ENCODE measurements at places on chromosomes 11 and 22.

GRCh38 chr11:35432464-35432863 is 13.1 kb upstream of the SLC1A2 start:
- DNase-seq: no peak

DNA sequence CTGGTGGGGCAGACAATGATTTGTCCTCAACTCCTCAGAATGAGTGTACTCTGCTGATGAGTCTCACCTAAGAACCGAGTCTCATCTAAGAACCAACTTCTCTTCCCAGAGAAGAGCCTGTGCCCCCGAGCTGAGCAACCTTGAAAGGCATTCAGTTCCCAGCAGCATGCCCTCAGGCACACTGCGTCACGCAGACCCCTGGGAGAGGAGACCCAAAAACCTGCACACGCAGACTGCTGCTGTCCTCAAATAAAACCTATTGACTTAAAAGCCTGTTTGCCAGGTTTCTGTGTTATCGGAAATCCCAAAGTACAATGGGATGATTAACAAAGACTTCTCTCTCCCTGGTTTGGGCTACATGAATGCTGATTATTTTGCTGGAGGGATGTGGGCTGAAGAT is 121.2 kb downstream of the C11orf58 start:
- DNase-seq: no peak

DNA sequence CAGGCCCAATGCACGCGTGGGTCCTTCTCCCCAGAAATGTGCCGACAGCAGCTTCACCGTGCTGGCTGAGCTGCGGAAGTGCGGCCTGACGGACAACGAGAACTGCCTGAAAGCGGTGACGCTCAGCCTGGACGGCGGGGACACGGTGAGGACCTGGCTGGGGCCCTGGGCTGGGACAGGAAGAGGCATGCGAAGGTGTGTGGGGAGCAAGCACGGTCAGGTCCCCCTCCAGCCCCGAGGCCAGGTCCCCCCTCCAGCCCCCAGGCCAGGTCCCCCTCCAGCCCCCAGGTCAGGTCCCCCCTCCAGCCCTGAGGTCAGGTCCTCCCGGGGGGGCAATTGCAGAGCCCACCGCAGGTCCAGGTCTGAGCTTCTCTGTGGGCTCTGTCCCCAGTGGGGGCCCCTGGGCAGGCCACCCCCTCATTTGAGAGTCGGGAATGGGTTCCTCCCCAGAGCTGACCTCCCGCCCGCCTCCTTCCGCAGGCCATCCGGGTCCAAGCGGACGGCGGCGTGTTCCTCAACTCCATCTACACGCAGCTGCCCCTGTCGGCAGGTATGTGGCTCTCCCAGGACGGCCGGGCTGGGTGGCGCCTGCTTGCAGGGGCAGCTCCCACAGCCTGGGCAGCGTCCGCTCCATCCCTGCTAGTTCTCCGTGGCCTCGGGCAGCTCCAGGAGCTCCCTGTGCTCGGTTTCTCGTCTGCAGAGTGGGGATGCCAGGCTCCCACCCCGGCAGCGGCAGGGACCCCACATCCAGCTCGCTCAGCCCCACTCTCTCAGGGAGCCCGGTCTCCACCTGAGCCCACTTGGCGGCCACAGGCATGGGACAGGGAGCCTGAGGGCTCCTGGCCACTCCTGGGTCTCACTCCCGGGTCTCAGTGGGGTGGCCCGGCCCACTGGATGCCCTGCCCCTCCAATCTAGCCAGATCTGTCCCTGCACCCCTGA is 7.9 kb downstream of the MUC5B start:
- no peak for DNase-seq

- no peak for DNase-seq
Observed at GRCh38 chr11:86658534-86658933, 13.9 kb downstream of the ME3 start.

DNA sequence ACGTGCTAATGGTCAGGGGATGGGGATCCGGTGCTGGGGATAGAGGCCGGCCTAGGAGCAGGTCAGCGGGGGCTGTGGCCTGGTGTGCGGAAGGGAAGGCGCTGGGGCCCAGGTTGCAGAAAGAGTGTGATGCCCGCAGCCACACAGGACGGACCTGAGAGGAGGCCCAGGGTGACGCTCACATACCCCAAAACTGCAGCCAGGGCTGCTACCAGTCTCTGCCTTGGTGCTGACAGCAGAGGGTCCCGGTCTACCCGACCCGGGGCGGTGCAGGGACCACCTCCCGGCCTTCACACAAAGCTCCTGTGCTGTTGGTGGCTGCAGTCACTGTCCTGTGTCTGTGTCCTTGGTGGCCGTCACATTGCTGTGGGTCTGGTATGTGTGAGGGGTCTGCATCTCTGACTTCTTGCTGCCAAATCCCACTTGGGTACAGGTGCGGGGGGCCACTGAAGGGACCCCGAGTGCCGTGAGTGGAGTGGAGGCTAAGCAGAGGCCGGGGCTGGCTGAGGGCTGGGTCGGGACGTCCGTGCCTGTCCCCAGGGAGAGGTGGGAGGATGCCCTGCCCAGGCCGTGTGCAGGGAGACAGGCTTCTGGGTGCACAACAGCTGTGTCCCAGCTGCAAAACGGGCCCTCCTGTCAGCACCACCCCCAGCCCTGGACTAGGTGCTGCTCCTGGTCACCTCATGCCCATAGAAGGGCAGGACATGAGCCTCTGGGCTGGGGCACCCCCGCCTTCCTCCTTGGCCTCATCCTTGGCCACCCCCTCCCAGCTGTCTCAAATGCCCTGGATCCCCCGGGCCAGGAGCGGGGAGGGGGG is 1.5 kb downstream of the LSP1 start:
- DNase-seq: no peak

GRCh38 chr11:125916683-125917347 is 12.5 kb downstream of the DDX25 start:
- no peak for DNase-seq

DNA sequence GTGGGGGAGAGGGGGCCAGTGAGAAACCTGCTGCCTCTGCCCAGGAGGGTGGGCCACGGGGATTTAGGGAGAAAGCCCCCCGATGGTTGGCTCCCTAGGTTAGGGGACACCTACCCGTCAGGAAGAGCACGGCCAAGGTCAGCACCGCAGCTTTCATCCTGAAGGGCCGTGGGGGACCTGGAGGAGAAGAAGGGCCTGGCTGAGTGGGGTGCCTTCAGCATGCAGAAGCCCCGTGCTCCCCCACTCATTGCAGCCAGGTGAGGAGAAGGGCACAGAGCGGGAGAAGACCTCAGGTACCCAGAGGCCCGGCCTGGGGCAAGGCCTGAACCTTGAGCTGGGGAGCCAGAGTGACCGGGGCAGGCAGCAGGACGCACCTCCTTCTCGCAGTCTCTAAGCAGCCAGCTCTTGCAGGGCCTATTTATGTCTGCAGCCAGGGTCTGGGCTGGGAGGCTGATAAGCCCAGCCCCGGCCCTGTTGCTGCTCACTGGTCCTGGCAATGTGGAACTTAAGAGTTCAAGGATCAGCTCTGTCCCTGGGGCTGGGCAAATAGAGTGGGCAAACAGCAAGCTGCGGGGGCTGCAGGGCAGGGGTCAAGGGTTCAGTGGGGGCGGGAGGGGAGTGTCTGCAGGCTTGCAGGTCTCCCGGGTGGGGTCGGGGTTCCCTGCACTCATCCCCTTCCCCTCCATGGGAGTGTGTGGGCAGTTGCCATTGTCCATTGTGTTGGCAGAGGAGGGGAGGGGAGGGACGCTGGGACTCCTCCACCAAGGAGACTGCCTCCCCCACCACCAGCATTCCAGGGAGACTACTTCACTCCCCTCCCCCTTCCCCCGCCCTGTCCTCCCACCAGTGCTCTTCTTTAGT is at the start of gene APOA1:
Gene APOA1 (minus strand): TSS at position 392 of the 861 bp plus-strand sequence. CDS start 235 bp downstream, at position 157.
- no peak for DNase-seq

DNA sequence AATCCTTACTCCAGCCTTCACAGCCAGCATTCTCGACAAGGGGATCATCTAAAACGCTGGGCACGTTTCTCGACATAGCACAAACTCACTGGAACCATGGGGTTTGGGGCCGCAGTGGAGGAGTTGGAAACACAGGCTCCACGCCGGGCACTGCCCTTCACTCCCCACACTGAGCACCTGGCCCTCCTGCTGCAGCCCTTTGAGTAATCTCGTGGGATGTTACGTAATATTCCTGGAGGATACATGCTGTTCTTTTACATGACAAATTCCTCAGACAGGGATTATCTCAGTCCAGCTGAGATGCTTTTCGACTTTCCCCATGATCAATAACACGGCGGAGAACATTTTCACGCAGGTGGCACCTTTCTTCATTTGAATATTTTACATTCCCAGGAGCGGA is 408.0 kb downstream of the SHANK2 start:
- no peak for DNase-seq
